Left renal pelvis (tissue), 4 donors: ENCODE measurements at places on chromosomes 6 and 20.

DNA sequence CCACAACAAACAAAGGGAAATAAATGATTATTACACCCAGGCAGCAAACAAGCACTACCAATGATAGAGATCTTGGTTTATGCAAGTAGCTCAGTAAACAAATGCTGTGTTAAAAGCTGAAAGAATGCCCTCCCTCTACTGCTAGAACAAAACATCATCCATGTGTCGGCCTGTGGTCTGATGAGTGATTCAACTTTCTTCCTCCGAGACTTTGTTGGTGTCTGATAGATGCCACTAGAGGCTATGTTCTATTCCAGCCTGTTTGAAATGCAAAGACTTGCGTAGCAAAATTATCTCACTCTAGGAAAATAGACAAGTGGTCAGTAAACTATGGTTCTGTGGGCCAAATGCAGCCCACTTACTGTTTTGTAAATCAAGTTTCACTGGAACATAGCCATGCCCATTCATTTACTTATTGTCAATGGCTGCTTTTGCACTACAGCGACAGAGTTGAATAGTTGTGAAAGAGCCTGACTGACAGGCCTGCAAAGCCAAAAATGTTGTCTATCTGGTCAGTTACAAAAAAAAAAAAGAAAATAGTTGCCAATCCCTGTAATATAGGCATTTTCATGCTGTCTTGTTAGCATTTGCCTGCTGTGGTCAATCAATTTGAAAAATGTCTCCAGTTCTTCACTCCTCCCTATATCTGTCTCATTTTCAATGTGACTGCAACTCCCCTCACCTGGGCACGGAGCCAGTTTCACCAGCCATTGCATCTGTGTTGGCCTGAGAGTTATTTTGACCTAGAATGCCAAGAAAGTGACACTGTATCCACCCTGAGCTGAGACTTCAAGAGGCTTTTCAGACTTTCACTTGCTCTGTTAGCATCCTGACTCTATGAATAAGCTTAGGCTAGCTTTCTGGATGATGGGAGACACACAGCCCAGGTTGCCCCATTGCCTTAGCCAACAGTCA is 544.6 kb upstream of the BTBD3 start:
- DNase-seq, result peak; percentile 30

GRCh38 chr6:22433745-22434144 is 135.6 kb upstream of the HDGFL1 start:
- no peak for DNase-seq

- no peak for DNase-seq
These were observed 613.5 kb downstream of the C6orf118 start for GRCh38 chr6:164695896-164696295.

DNA sequence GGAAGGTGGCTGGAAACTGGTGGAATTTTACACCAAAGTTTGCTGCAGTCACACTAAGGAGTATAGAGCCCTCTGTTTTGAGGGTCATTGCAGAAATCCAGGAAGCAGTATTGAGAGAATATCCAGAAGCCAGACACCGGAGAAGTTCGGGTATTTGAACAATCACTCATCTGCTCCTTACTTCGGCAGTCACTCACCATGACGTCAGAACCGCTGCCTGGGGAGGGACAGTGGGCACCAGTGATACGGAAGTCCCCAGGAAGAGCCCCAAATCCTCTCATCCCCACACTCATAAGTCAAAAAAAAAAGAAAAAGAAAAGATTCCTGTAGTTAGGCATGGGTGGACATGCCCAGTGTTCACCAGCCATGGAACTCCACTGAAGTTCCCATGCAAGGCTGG is 4.0 kb downstream of the LY6G5C start:
- no peak for DNase-seq

GRCh38 chr6:125169058-125169457 is 15.5 kb downstream of the TPD52L1 start:
- DNase-seq, result no peak

- no peak for DNase-seq
These were observed 174.3 kb downstream of the SCP2D1 start for GRCh38 chr20:18987781-18988360.

DNA sequence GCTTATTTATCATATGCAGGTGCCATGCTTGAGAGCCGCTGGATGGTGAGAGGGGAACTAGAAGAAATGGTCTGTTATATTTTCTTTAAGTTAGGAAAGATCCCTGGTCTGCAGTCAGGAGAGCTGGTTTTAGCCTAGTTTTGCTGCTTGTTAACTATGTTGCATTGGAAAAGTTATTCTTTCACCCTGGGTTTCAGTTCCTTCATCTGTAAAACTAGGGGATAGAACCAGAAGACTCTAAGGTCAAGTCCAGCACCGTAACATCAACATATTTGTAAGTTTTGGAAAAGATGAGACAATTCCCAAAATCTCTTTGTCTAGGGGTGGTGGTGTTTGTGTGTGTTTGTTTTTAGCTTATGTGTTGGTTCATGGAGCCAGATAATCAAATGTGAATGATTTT is 304.0 kb downstream of the QKI start:
- DNase-seq, result no peak

GRCh38 chr6:42088101-42088591 is 37.8 kb downstream of the TAF8 start:
- DNase-seq, result no peak

GRCh38 chr6:135018941-135019340 is 35.7 kb downstream of the HBS1L start:
- no peak for DNase-seq

GRCh38 chr6:116596815-116597214 is 19.5 kb upstream of the RSPH4A start:
- no peak for DNase-seq

DNA sequence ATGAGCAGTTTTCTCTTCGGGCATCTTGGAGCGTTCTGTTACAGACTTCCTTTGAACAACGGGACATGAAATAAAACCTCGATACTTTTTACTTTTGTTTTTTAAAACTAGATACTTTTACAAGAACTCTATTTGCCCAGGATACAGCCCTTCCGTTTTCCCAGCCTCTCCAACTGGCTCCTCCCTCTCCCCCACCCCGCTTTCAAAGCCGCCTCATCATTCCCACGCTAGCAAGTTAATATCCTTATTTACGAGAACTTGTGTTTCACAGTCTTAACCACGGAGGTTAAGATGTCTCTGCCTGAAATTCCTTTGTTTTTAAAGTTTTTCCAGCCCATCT is 241 bp upstream of the CFAP206 start:
- DNase-seq, result peak; percentile 52

- no peak for DNase-seq
These were observed 21.3 kb downstream of the KCNG1 start for GRCh38 chr20:51001430-51002265.

DNA sequence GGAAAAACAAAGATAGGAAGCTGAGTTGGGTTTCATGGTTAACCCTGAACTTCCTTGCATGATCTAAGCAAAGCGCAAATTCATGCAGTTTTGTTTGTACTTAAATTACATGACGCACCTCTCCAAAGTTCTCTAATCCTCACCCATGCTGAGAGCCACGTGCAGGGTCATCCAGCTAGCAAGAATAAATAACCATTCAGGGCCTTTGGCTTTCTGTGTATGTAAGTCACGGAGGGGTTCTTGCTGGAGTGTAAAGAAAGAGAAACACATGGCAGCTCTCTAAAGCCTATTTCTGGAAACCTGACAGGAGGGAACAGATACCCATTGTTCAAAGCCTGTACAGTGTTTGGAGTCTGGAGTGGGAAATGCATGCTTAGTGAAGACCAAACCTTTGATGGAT is 171.7 kb upstream of the CCN2 start:
- no peak for DNase-seq

DNA sequence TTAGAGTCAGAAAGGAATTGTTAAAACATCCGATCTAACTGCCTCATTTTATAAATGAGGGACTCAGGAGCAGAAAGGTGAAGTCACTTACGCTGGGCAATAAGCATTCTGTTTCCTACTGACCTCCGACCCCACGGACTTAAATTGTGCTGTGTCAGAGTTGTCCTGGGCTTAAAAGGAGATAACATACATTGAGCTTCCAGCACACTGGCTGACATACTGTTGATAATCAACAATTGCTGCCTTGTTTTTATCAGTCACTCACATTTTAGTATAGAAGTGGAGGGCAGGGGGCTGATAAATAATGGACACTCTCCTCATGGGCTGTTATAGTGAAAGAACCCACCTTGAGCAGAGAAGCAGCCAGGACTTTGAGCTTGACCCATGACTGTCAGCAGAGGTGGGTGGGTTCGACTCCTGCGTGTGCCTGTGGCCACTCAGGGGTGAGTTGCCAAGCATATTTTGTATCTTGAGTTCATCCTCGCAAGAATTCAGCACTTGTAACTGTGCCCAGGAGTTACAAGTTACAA is 166.5 kb upstream of the JARID2 start:
- no peak for DNase-seq

DNA sequence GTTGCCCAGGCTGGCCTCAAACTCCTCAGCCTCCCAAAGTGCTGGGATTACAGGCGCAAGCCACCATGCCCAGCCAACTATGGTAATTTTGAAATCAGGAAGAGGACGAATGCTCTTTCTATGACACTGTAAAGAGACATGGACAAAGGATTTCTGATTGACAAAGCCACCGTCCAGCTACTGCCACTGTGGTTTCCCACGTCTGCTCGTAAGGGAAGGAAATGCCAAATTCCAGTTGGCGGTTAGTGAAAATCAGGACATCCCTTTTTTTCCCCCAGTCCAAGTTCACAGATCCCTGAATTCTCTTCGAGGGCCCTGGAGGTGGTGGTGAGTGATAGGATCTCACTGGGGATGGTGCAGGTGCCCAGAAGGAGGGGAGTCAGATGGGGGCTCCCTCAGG is 31.2 kb downstream of the SNAI1 start:
- DNase-seq, result no peak

- DNase-seq, result peak; percentile 85
These were observed 109.9 kb downstream of the NOL4L start for GRCh38 chr20:32474967-32475811.

GRCh38 chr6:25181350-25181724 is 97.8 kb upstream of the CARMIL1 start:
- no peak for DNase-seq

- no peak for DNase-seq
These were observed 105.9 kb downstream of the LY86 start for GRCh38 chr6:6694368-6694780.

- no peak for DNase-seq
These were observed 143.7 kb downstream of the SYNDIG1 start for GRCh38 chr20:24612799-24613775.

- no peak for DNase-seq
These were observed 10.4 kb downstream of the QRSL1 start for GRCh38 chr6:106639812-106640211.

DNA sequence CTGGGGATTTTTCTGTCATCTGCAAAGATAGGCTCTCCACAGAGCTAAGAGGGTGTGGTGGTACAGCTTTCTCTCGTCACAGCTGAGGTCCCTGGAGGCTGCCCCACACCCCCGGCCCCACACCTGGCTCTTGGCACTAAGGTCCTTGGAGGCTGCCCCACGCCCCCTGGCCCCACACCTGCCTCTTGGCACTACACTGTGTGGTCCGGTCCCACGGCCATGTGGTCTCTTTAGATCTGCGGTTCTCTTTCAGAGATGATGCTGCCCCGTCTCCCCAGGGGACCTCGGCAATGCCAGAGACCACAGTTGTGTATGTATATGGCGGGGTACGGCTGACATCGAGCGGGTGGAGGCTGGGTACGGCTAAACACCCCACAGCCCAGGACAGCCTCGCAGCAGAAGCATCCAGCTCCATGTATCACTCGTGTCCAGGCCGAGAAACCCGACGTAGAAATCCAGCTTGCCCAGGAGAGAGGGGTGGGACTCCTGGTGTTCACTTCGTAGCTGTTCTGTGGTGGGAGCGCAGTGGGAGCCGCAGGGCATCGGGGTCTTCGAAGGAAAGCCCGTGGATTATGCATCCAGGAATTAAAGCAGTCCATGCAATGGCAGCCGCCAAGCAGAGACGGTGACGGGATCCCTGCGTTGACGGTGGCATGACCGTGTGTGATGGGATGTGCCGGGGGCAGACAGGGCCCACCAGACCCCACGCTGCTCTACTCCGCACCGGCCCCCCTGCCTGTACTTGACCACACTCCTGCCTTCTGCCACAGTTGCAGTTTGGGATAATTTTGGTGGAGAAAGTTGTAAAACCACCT is 292.1 kb downstream of the CDH4 start:
- no peak for DNase-seq

- no peak for DNase-seq
These were observed 41.9 kb downstream of the ITPR3 start for GRCh38 chr6:33663028-33663427.
